ENCODE measurements at places on chromosomes 4 and X.

GRCh38 chrX:55816023-55816422 is 98.5 kb downstream of the RRAGB start:
- no peak for DNase-seq

DNA sequence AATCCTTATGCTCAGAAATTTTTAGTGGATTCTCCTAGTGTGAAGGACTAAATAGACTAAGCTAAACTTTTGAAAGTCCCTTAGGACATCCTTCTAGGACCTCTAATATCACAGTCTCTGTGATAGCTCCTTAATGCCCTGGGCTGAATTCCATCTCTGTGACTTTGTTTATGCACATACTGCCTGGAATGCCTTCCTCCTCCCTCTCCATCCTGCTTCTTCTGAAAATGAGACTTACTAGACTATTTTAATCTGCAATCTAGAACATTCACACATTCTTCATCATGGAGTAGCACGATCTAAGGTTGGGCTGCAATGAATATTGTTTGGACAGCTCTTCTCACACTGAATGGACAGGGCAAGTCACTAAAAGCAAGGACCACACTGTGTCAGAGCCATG is 65.0 kb upstream of the MSX1 start:
- DNase-seq = no peak

GRCh38 chr4:123121241-123121907 is 199.0 kb upstream of the NUDT6 start:
- DNase-seq = no peak

DNA sequence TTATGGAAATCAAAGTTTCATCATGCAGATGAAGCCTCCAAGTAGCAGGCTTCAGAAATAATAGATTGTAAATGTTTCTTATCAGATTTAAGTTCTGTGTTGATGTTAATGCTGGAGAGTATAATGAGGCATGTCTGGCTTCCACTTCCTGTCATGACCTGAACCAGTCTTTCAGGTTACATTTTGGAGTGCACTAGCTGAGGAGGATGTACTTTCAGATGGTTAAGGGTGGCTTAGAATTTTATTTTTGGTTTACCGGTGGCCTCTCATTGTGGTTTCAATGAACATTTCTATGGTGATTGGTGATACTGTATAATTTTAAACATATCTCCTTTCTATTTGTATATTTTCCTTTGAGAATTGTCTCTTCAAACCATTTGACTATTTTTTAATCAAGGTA is 890.4 kb downstream of the SH3BGRL start:
- DNase-seq = no peak

GRCh38 chrX:18410038-18410437 is 15.4 kb upstream of the CDKL5 start:
- peak; percentile 37 for DNase-seq

- no peak for DNase-seq
Observed at GRCh38 chrX:6500719-6501118, 34.2 kb downstream of the VCX3A start.

- DNase-seq = peak; percentile 2
Observed at GRCh38 chr4:110344165-110344564, 131.8 kb upstream of the ENPEP start.

DNA sequence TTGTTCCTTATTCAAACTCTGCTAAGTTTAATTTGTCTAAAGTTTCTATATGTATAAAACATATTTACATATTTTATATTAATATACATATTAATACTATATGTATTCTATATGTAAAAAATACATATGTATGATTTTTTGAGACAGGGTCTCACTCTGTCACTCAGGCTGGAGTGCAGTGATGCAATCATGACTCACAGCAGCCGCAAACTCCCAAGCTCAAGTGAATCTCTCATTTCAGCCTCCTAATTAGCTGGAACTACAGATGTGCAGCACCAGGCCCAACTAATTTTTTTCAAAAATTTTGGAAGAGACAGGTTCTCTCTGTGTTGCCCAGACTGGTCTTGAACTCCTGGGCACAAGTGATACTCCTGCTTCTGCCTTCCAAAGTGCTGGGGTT is 684.9 kb downstream of the TRAM1L1 start:
- peak; percentile 2 for DNase-seq

DNA sequence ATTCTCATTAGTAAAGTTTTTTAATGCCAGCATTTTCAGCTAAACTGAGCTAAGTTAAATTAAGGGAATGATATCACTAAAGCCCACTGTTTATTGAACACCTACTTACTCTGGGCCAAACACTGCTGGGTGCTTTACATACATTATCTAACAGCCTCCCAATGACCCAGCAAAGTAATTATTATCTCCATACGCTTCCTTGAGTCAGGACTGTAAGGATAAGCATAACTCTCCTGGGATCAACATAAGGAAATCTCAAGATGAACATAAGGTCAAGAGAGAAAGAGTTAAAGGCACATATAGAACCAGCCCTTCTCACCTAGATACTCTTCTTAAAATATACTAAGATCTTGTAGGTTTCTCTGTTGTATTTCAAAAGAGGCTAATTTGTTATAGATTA is 13.7 kb downstream of the BMX start:
- DNase-seq = no peak

DNA sequence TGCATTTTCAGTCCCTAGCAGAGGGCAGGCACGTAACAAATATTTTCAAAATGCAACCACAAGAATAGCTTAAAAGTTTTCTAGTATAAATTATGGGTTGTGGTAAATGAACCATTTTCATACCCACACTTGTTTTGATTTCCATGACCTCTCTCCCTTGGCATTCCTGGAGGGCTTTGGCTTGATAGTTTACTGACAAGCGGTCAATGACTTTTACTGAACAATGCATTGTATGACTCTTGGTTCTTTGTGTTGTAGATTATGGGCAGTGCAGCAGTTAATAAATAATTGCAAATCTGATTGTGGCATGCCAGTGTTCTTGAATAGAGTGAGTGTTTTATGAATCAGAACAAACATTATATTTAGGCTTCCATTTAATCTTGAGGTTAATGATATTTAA is 285.2 kb upstream of the ARX start:
- DNase-seq = no peak

- no peak for DNase-seq
Observed at GRCh38 chrX:141791856-141792255, 46.3 kb upstream of the MAGEC3 start.

- no peak for DNase-seq
Observed at GRCh38 chr4:29278585-29278984, 1441.6 kb upstream of the PCDH7 start.

DNA sequence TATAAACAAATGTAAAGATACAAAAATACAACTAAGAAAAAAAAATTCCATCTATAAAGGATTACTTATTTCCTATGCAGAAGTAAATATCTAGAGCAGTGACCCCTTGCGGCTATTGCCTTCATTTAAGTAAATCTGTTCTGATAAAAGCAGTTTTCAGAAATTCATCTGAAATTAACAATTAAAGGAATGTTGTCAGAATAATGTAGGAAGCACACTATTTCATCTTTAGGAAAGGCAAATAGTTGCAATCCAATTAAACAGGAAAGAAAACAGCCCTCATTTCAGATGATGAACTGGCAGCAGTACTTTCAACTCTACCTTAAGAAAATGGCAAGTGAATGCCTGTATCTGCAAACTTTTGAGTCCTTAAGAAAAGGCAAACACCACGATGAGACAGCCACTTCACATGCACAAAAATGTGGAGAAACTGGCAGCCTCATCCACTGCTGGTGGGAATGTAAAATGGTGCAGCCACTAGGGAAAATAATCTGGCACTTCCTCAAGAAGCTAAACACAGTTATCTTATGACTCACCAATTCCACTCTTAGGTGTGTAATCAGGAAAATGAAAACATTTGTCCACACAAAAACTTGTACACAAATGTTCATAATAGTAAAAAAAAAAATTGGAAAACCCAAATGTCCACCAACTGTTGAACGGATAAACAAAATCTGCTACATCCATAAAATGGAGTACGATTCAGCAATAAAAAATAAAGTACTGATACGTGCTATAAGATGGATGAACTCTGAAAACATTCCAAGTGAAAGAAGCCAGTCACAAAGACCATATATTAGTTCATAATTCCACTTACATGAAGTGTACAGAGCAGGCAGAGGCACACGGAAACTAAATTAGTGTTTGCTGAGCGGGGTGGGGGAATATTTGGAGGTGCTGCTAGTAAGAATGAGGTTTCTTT is 2.0 kb upstream of the THAP9 start:
- DNase-seq = peak; percentile 21

DNA sequence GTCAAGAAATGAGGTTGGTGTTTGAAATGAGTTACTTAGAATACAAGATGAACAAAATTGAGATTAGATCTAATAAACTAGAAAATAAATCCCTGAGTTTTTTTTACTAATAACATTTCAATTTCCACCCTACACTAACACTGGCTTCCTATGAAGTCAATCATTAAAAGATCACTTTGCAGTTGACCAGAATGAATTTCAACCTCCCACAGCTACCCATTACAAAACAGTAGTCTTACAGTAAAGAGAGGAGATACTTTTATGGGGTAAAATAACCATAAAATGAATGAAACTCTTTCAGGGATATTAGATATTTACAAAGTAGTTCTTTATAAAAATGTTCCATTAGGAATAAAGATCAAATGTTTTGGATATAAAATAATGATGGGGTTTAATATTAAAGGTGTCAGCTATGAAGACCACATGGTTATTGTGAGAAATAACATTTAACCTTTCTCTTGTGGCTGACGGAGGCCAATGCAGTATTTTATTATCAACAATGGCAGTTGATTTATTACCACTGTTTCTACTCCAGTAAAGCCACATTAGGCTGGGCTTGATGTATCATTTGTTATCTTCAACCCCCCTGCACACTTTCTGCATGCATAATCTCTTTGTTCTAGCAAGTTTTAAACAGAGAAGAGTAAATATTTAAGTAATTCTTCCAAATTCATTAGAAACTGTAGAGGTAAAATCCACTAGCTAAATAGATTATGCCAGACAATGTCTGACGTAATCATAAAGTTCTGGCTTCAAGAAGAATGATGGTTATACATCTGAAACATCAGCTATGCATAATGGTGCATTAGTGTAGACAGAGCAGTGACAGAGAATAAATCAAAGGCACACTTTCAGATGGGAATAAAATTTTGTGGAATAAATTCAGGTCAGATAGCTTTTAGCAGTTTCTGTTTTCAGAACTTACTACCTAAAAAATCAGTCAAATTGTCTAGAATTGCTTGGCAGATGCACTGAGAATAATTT is 516.6 kb downstream of the PCDH18 start:
- DNase-seq = no peak

GRCh38 chrX:15471028-15471427 is 22.1 kb downstream of the PIR start:
- peak; percentile 55 for DNase-seq

- DNase-seq = no peak
Observed at GRCh38 chrX:149568701-149569296, 18.5 kb downstream of the MAGEA9B start.

DNA sequence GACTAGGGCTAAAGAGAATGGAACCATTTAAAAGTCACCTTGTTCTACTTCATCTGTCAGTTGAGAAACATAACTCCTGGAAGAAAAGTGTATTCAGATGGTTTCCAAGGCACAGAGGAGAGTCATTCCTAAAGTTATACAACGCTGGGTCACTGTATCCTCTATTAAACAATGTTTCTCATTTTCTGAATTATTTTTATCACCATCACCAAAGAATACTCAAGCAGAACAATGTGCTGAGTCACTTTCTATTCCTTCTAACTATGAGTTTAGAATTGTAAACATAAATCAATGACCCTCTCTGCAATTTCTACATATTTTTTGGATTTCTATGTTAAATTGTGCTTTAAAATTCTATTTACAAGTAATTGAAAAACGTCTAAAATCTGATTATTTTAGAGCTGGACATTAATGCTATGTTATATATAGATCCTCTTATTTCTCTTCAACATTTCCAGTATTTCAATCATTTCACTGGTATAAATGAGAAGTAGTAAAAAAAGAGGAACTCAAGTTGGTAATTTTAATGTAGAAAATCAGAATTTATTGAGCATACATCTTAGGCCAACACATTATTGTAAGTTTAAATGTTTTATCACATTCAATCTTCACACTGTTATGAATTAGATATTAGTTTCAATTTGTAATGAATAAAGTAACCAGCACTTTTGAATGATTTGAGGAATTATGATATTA is 7.5 kb downstream of the DTHD1 start:
- DNase-seq = no peak

- DNase-seq = no peak
Observed at GRCh38 chr4:77856152-77856551, 6.5 kb upstream of the MRPL1 start.

GRCh38 chrX:154375156-154375504 is 696 bp upstream of the FLNA start:
- no peak for DNase-seq

DNA sequence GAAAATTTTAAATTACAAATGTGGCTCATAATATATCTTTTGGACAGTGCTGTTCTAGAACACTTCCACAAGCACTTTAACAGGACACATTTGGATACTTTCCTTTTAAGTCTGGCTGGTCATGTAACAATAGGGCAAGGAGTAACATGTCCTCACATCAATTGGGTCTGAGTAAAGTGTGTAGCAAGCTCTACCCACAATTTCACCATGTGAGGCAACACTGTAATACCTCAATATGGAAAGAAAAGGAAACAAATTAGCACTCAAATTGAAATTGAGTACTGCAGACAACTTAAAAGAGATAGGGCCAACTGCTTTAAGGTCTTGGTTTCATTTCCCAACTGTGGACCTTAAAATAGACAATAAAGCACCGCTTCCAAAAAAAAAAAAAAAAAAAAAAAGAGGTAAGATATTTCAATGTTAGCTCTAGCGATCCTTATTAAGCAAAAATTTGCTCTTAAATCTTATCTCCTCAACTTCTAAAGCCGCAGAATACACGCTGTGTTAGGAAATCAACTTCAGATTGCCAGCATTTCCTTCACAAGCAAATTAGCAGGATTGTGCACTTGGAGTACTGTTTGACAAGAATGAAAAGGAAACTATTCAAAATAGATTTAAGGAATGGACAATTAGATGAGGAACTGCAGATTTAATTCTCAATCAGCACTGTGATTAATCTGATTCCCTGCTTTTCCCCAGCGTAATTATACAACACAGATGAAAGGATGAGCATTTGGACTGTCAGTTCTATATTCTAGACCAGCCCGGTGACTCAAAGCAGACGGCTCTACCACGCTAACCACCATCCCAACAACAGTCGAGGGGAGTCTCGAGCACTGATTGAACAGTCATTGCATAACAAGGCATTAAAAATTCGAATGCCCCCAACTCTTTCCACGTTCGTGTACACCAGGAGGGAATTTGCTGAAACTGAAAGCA is 1.6 kb downstream of the CASK start:
- DNase-seq = peak; percentile 40

GRCh38 chrX:20421697-20422096 is 155.0 kb upstream of the RPS6KA3 start:
- no peak for DNase-seq

DNA sequence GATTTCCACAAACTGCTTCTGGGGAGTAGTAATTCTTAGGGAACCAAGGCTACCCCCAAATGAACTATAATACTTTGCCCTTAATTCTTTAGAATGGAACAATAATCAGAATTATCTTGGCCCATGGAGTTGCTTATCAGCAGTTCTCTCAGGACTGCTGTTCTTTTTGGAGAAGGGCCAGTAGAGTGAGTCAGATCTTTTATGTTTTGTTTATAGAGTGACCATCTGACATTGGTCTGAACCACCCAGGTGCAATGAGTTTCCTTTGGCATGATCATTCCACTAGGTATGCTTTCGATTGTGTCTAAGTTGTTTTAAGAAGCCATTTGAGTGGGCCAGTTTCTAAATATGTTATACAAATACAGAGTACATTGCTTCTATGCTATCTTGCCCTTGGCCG is 31.8 kb downstream of the PRRG1 start:
- DNase-seq = no peak

GRCh38 chr4:84032372-84032771 is 466.7 kb downstream of the NKX6-1 start:
- no peak for DNase-seq
